ENCODE measurements at places on chromosomes 1 and 21.

- DNase-seq: no peak
Measured at GRCh38 chr1:199205740-199206441, 567.1 kb downstream of the PTPRC start.

GRCh38 chr1:21564521-21565095, 55.4 kb downstream of the ALPL start:
- no peak for DNase-seq

- DNase-seq: no peak
Measured at GRCh38 chr21:36697060-36697850, 1.7 kb upstream of the SIM2 start.

GRCh38 chr1:71494163-71494562, 413.3 kb upstream of the ZRANB2 start:
- DNase-seq: no peak

- no peak for DNase-seq
Measured at GRCh38 chr1:241999026-241999425, at the start of gene MAP1LC3C. Gene MAP1LC3C, minus strand, starts transcription at chr1:241999098. Its CDS starts 90 bp downstream, at chr1:241999008.
